Fibroblast of the aortic adventitia (primary cell): ENCODE measurements at places on chromosomes 5 and 9.

DNA sequence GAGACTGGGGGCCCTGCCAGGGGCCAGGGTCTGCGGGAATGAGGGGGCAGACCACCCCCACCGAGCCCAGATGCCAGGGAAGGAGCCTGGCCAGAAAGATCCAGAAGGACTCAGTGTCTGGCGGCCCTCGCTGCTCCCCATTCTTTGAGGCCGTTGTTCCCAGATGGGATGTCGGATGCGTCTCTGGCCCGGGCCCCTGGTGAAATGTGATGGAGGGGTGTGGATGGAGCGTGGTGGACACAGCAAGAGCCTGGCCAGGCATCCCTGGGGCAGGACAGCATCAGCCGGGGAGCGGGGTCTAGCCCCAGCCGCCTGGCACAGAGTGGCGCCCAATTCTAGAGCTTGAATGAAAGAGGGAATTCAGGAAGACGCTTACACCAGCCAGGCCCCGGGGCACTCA lies 46.2 kb upstream of the NKD2 start:
- no peak for DNase-seq

- DNase-seq = no peak
These were observed 269.2 kb downstream of the ACTL7B start for GRCh38 chr9:108586471-108587139.

DNA sequence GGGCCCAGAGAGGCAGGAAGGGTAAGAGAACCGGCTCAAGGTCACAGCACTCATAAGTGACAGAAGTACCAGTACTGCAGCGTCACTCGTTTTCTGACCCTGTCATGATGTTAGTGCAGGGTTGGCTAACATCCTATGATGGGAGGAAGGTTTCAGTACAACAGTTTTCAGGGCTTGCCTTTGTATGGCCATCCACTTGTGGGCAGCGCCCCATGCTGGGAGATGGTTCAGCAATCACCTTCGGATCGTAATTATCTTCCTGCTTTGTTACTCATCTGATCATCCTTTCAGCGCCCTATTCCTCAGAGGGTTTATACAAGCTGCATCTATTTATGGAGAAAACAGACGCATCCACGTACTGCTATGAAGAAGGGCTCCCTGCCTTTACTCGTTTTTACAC lies 2.4 kb downstream of the MAP1B start:
- no peak for DNase-seq

- no peak for DNase-seq
These were observed 258.7 kb downstream of the SPATA31D1 start for GRCh38 chr9:82247318-82247717.

DNA sequence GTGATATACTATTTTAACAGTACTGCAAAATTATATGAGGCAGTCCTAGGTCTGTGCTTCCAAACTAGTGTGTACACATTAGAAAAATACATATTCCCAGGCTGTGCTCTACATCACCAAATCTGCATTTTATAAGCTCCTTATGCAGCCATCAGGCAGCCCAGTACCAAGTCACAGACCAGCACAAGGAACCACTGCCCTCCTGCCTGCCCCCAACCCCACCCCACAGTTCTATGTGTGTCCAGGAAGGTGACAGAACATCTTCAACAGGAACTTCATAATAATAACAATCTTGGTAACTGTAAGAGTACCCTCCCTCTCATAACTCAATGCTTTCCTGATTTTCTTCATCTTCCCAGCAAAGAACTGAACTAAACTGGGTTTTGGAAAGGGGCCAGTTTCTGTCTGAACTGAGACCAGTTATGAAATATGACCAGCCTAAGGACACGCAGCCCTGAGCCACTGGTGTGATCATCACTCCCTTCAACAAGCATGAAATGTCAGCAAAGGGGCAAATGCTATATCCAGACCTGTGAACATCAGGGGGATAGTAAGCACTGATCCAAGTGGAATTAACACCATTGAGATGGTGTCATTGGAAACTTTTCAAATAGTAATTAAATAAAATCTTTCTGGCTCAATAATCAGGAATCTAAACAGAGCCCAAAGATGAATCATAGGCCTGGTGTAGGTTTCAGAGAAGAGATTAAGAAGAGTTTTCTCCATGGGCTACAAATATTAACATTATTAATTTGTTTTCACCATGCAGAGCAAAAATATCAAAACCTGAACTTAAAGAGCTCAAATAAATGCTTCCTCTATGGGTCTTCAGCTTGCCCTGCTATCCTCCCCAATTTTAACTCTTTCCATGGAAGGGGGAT lies 82.1 kb downstream of the DPYSL3 start:
- peak; percentile 78 for DNase-seq

- peak; percentile 96 for DNase-seq
These were observed 194.1 kb downstream of the AOPEP start for GRCh38 chr9:94920420-94921091.

- no peak for DNase-seq
These were observed 204.7 kb upstream of the WWC1 start for GRCh38 chr5:168086746-168087145.

DNA sequence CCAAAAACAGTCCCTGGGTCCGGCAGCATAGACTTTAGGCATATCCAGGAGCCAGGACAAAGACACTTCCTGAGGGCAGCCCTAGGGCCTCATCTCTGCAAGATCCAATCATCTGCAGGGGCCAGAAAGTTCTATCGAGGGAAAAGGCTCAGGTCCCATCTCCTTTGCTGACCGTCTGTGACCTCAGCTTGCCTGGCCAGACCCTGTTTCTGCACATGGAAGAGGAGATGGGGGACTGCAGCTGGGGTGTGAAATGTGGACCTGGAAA lies 51.0 kb upstream of the FCN1 start:
- DNase-seq = no peak

DNA sequence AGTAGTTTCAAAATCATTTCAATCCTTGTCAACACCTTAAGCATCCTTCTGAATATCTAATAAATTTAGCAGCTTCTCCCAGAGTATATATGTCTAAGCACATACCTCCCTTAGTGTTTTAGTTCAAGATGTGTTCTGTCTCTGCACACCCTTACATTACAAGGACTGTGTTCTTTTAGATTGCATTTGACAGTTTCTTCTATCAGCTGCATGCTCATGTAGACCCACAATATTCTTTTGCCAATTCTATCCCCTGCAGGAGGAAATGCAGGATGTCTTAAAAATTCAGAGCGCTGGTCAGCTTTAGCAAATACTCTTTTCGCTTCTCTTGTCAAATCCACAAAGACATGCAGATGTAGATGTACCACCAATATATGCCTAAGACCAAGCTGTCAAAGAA lies 145.8 kb upstream of the SLC30A5 start:
- no peak for DNase-seq

GRCh38 chr9:28915202-28915930 lies 1342.1 kb upstream of the C9orf72 start:
- DNase-seq = no peak

- DNase-seq = no peak
These were observed 55.7 kb upstream of the NIPBL start for GRCh38 chr5:36820900-36821299.

DNA sequence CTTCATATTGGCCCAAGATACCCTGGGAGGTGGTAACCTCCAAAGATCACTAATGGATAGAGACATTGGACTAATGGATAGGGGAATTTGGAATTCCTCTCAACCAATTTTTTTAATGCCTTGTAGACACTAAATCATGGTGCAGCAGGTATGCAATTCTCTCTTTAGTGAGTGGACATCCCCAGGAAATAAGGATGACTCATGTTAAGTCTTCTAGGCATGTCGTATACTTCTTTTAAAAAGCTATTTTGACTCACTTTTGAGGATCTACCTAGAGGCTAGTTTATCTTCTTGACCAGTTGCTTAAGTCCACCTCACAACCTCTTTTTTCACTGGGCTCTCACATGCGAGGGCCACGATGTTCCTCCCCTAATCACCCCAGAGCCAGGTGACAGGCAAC lies 211.6 kb upstream of the CDH12 start:
- DNase-seq = no peak

DNA sequence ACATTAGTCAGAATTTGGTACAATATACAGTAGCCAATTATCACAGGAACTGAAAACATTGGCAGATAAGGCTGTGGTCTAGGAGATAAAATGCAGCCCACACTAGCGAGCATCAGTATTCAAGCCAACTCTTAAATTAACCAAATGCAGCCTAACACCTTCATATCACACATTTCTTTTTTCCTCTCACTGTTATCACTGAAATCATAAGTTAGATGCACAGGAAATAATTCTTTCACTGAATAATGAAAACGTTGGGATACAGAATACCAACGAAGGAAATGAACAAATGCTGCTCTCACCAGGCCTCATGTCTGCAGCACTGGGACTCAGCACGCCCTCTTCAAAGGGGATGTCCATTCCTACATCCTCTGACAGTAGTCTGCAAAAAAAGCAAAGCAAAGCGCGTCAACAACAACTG lies 109.1 kb upstream of the PCA3 start:
- no peak for DNase-seq

DNA sequence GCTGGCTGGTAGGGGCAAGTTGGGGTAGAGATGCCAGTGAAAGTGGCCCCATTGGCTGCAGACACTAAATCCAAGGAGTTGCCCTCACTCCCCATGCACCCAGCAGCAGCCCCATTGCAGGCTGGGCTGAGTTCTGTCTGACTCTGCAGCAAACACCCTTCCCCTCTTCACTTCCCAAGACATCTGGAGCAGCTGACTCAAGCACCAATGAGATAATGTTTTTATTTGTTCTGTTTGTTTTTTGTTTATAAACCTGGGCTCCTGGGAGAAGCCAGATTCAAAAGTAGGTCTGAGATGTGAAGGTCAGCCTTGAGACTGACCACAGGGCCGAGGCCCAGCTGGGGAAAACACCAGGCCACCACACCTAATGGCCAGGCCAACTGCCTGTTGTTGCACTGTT lies 545.9 kb upstream of the KLF4 start:
- DNase-seq = no peak

- no peak for DNase-seq
These were observed 3.6 kb upstream of the B4GALT1 start for GRCh38 chr9:33170464-33171415.

- peak; percentile 31 for DNase-seq
These were observed 175.3 kb upstream of the TBC1D2 start for GRCh38 chr9:98430535-98431292.

DNA sequence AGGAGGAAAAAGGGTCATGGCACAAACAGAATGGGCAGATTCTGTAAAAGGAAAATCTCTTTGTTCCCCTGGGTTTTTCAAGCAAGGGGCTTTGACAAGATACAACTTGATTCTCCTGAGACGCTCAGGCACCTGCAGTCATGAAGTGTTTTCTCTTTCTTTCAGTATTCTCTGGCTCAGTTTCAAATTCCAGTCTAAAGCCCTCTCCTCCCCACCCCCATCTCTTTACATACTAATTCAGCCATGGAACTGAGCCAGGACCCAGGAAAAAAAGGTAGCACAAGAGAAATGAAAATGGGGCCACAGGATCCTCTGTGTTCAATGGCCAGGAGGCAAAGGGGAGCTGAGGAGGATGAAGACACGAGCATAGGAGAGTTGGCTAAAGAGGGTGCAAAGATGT lies 408.4 kb downstream of the SPOCK1 start:
- DNase-seq = no peak

DNA sequence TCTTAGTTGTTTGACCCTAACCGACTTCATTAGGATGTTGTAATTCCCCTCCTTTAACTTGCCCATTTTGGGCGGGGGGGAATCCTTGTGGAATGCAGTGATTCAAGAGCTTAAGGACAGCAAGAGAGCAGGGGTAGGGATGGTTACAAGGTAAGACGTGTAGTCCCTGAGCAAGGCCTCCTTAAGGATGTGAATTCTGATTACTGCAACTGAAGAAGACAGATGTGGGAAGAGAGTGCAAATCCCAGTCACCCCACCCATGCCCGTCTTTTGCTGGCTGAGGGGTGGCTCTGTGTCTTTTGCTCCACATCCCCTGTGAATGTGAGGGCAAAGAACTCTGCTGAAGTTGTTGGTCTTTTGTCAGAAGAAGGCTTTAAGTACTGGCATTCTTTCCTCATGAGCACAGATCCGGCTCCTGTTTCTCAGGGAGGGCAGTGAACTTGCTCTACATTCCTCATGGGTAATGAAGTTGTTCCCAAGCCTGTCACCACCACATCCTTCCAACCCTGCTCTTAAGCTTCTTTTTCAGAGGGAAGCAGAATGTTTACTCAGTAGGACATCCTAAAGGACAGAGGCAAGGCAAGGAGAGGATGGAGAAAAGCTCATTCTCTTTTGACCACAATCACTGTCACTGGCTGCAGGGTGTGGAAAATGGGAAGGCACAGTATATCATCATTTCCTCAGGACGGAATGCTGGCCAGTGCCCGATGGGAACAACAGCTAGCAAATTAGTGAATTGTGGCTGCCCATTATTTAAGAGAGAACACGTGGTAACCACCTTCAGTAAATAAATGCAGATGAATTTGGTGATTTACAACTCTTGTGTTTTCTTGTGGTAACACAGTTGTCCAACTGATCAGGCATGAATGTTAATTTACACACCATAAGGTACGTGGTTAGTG lies 61.5 kb downstream of the RAI14 start:
- peak; percentile 90 for DNase-seq

DNA sequence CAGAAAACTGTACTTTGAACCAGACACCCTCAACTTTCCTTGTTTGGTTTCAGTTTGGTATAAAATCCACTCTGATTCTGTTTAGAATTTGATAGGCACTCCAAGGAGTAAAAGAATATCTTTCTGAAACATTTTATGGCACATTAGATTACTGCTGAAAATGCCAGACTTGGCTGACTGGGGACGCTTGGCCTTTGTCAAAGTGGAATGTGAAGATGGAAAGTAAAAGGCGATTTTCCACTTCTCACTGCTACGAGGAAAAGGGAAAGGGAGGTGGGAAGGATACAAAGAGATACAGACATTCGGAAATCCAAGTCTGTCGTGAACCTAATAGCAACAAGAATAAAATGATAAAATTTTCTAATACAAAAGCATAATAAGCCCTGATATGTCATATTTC lies 203.9 kb downstream of the DMRT2 start:
- no peak for DNase-seq

DNA sequence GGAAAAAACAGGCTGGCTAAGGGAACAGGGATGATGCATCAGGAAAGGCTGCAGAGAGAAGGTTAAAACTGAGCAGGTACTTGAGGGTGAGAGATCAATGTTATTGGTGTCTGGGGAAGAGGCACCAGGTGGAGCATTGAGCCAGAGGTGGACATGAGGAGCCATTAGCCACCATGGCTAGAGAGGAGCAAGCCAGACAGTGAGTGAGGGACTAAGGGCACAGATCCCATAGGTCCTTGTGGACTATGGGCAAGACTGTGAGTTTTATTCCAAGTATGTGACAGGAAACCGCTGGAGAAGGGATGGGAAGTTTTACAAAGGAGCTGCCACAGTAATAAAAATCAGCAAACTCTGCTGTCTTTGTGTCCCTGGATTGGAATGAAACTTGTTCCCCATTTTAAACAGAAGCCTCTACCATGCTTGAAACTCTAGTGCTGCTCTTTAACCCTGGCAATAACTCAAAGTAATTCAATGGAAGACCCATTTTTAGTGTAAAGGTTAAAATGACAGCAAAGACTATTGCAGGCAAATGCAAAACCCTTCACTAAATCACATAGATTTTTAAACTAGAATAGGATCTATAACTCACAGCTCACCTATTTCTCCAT lies 349.8 kb downstream of the ENC1 start:
- no peak for DNase-seq
